ENCODE measurements at places on chromosomes 5 and 9.

DNA sequence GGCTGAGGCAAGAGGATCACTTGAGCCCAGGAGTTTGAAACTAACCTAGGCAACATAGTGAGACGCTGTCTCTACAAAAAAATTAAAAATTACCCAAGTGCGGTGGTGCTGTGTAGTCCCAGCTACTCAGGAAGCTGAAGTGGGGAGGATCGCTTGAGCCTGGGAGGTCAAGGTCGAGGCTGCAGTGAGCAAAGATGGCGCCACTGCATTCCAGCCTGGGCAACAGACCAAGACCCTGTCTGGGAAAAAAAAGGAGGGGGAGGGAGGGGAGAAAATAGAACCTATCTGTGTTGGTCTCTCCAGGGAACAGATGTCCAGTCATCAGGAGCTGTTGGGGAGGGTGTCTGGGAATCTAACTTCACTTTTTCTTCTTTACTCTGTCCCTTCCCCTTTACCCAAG lies 24.3 kb downstream of the MAT2B start:
- DNase-seq: no peak

- DNase-seq: no peak
These were observed 203.9 kb upstream of the RASEF start for GRCh38 chr9:83266666-83267496.

DNA sequence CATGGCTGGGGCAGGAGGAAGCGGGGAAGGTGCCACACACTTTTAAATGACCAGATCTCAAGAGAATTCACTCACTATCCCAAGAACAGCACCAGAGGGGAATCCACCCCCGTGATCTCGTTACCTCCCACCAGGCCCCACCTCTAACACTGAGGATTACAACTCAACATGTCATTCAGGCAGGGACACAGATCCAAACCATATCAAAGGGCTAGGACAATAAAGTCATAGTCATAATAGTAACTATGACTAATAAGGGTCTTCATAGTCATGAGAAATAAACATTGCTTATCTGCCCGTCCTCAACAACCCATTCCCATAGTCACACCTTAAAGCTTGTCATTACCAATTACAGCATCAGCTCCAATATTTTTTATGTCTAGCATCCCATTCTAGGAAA lies 65.3 kb upstream of the SMC2 start:
- no peak for DNase-seq

DNA sequence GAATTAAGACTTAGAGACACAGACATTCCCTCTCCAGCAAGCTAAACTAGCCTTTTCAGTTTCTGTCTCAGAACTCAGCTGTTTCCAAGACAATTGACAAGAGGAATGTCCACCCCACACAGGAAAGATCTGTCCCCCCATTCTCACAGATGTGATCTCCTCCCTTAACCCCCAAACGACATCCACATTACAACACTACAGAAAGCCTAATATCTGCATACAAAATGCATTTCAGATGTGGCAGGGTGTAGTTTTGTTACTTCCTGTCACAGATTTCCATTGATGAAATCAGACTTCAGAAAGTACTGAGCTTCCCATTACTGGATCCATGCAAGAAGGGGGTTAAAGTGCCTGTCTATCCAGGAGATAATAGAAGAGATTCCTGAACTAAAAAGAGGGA lies 2.9 kb upstream of the ARSI start:
- no peak for DNase-seq

GRCh38 chr9:20557890-20558565 lies 64.3 kb downstream of the MLLT3 start:
- DNase-seq: no peak

DNA sequence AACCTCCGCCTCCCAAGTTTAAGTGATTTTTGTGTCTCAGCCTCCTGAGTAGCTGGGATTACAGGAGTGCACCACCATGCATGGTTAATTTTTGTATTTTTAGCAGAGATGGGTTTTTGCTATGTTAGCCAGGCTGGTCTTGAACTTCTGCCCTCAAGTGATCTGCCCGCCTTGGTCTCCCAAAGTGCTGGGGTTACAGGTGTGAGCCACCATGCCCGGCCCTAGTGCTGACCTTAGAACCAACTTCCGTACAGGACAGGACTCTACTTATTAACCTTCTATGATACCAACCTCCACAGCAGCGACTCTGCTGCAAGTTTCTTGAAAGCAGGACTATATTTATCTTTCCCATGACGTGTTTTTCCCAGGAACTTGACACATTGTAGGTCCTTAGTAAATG lies 176.9 kb downstream of the RGS3 start:
- no peak for DNase-seq

Measured in NCI-H510A (cell line).